ENCODE measurements at places on chromosomes 1 and 21.

- no peak for DNase-seq
Observed at GRCh38 chr1:43968348-43968948, 1.4 kb upstream of the DPH2 start.

GRCh38 chr21:26844258-26845065 is 747 bp downstream of the ADAMTS1 start:
- DNase-seq = no peak

DNA sequence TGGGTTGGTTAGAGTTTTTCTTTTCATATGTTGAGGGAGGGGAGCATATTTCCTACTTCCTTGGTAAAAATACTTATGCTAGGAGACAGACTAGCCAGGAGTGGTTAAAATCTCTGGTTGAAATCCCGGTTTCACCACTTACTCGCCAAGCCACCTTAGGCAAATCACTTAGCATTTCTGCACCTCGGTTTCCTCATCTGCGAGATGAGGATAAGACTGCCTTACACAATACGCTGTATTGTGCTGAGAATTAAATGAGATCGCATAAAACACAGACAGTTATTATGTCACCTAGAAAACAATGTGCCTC is 1.4 kb downstream of the IFFO2 start:
- DNase-seq = no peak

GRCh38 chr1:227792216-227793078 is 23.0 kb upstream of the PRSS38 start:
- DNase-seq = no peak

DNA sequence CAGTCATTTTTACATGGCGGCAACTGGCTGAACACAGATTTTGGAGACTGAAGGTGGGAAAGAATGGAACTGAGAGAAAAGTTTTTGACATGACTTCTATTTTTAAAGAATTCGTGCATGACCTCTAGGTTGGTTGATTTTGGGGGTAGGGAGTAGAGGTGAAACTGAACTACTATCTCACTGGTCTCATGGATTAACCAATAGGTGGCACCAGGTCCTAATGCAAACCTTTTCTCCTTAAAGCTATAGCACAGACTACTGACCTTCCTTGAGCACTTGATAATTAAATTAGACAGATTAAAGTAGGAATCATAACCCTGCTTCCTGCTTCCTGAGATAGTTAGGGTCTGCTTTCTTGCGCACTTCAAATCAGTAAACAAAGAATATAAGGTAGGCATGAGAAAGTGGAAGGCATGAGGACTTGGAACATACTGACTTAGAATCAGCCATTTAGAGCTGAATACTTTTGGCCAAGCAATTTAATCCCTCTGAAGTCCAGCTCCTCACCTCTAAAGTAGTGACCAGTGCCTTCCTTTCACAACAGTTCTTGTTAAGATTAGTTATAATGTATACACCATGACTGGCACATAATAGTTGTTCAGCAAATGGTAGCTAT is 206.0 kb downstream of the CENPF start:
- no peak for DNase-seq

DNA sequence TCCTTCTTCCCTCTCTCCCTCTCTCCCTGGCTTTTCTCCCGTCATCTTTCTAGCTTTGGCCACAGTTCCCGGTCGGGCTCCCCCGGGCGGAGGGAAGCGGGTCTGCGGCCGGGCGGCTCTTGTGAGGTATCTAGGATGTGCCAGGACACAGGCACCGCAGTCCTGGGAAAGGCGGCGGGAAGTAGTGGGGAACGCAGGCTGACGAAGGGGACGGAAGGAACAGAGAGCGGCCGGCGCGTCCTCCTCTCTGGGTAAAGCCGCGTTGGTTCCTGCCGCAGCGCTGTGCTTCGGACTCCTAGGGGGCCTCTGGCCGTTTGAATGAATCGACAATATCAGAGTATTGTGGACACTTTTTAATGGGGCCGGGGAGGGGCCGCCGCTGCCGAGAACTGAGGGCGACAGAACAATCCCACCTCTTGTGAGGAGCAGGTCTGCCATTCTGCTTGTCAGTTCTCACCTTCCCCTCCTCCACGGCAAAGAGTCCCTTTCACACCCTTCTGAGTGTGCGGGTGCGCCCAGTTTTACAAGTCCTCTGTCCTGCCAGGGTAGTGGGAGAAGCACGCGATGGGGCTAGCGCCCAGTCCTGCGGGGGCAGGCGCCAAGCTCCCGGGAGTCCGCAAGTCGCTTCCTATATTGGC is 1.2 kb upstream of the LHX9 start:
- no peak for DNase-seq

DNA sequence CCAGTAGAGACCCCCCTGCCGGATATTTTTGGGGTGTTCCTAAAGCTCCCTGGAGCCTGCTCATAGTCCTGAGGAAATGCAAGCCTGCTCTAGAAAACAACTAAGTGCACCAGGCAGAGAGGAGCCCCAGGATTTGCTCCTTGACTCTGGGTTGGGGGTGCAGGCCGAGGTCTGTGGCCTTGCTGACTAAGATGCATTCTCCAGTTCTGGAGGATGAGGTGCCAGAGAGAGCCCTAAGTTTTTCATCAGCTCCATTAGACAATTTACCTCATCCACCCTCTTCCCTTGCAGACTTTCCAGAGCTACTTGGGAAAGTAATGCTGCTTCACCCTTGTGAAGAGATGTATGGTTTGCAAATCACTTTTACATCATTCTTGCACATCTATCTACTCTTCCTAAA is 9.1 kb downstream of the TUFT1 start:
- no peak for DNase-seq

- DNase-seq = no peak
Observed at GRCh38 chr1:157085421-157085820, 14.2 kb downstream of the ETV3L start.
